ENCODE measurements at places on chromosomes 3 and 15.

DNA sequence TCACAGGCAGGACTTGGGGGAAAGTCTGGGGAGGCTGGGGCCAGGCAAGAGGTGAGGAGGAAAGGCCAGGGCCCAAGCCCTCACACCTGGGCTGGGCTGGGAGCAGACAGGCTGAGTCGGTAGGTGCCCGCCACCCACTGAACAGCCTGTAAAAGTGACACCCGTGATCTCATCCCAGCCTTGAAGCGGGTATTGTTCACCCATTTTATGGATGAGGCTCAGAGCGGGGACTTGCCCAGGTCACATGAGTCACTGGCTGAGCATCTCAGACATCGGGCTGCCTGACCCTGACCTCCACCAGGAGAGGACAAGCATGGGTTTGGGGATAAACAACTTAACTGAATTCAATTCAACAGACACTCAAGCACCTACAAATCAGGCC lies 52.0 kb upstream of the CTSH start:
- no peak for DNase-seq

DNA sequence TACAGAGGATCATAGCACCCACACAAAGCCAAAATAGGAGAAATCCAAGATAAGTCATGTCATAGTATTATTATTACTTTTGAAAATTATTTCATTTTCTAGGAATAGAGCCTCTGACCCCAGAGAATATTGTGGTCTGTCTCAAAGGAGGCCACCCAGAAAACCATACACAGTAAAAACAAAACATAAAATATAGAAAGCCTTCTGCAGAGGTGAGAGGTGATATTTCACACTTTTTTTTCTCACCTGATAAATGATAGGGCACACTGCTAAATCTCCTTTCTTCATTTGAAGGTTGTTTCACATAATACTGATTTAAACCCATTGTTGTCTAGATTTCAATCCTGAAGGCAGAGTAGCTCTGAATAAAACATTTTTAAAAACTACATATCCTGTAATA lies 7.0 kb upstream of the CMC1 start:
- no peak for DNase-seq

DNA sequence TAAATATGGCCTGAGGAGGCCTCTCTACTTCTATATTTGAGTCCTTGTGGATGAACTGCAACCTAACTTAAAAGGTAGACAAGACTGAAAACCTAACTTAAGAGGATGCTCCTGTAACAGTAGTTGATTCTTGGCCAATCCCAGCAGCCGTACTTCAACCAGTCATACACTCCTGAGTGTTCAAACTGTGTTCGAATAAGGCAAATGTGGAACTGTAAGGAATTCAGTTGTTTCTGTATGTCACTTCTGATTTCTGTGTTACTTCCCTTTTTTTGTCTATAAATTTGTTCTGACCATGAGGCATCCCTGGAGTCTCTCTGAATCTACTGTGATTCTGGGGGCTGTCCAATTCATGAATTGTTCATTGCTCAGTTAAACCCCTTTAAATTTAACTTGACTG lies 20.5 kb downstream of the GALK2 start:
- DNase-seq: no peak

DNA sequence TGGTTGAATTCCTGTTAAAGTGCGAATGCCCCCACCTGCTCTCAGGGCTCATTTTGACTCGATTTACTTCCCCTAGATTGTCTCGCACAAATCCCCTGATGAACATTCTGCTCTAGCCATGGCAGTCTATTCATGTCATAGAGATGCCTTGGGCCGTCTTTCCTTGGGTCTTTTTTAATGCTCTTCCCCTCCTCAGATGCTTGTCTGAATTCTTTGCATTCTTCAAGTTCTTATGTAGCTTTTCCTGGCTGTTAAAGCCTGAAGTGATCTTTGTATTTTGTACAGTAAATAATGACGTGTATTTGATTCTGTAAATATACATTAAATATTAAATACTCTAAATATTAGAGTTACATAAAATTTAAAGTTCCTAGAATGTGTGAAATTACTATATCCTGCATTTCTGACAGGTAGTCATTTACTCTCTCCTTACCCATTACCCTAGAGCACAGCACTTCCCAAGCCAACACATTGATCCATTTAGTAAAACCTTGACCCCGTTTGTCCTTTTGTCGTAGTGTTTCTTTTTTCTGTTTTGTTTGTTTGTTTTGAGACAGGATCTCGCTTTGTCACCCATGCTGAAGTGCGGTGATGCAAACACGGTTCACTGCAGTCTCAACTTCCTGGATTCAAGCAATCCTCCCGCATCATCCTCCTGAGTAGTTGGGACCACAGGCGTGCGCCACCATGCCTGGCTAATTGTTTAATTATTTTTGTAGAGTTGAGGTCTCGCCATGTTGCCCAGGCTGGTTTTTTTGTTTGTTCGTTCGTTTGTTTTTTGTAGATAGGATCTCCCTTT lies 47.9 kb downstream of the YEATS2 start:
- no peak for DNase-seq

GRCh38 chr3:5017925-5018531 lies 38.8 kb downstream of the BHLHE40 start:
- DNase-seq: no peak

- peak; percentile 40 for DNase-seq
Observed at GRCh38 chr3:169945313-169945712, 21.3 kb upstream of the SEC62 start.

DNA sequence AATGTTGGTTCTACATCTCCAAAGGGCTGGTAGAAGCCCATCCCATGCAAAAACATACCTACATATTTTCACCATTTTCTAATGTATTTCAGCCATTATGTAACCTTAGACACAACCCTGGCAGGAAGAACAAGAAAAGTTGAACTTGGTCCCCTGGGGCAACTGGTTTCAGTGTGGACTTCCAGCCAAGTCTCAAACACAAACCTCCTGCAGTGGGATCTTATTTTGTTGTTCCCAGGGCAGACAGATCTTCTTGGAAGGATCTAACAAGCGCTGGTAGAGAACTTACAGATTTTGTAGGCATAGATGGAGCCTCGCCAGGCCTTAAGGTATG lies 96.3 kb downstream of the ADAMTS17 start:
- no peak for DNase-seq

DNA sequence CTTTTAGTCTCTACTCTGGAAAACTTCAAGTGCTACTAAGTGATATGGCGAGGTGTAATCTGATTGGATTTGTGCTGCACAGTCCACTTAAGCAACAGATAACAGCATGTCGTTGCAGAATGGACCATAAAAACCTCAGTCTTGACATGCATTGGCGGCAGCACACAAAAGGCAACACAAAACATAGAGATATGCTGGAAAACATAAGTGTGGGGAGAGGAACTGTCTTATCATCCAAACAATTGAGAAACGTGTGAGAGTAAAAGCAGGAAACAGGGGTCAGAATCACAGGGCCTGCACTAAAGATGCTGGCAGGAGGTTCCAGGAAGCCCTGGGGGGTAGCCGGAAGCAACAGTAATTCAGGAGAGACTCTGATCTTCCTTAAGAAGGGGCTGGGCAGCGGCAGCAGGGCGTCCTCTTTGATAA lies 82.1 kb downstream of the CGNL1 start:
- DNase-seq: no peak

- no peak for DNase-seq
Observed at GRCh38 chr15:75531041-75531450, 48.1 kb downstream of the PTPN9 start.

DNA sequence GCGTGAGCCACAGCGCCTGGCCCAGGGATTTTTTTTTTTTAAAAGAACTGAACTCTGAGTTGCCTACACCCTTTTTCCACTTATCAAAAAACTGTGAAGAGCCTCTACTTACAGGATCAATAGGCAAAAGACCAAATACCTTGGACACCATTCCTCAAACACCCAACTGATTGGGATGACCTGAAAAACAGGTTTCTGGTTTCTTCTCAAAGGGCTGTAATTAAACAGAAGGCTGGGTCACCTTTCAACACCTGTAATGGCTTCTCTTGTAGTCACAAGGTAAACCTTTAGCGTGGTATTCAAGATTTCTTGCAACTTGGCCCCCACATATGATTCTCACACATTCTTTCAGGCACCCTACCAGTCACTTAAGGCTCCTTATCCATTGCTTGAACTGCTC lies 38.4 kb upstream of the PLXND1 start:
- DNase-seq: no peak

- peak; percentile 21 for DNase-seq
Observed at GRCh38 chr15:99486371-99487336, 79.1 kb upstream of the MEF2A start.

- no peak for DNase-seq
Observed at GRCh38 chr3:133872161-133872560, 23.5 kb downstream of the RAB6B start.

GRCh38 chr3:69848113-69848512 lies 108.8 kb downstream of the MITF start:
- DNase-seq: no peak
